Mesendoderm (in vitro differentiated cells): ENCODE measurements at places on chromosomes 13 and 19.

GRCh38 chr13:70938462-70938861 lies 830.2 kb upstream of the KLHL1 start:
- no peaks in the 10 kb centered on the region for H3K27me3 ChIP-seq
- no peak overlapping the region for H3K4me3 ChIP-seq
- no peak for DNase-seq
- no peak overlapping the region for H3K27ac ChIP-seq
- no peaks in the 10 kb centered on the region for H3K4me1 ChIP-seq

- H3K36me3 ChIP-seq: no peaks in the 10 kb centered on the region
- no peak overlapping the region for H3K27ac ChIP-seq
- H3K4me3 ChIP-seq: no peak overlapping the region
- no peak for DNase-seq
- no peaks in the 10 kb centered on the region for H3K4me1 ChIP-seq
- no peaks in the 10 kb centered on the region for H3K27me3 ChIP-seq
Measured at GRCh38 chr13:45809801-45810394, 41.7 kb downstream of the SIAH3 start.

GRCh38 chr19:58304748-58305064 lies 471 bp upstream of the ERVK3-1 start:
- no peak overlapping the region for H3K27ac ChIP-seq
- H3K4me3 ChIP-seq: no peak overlapping the region
- no peak for DNase-seq

GRCh38 chr13:23716401-23716800 lies 146.2 kb downstream of the TNFRSF19 start:
- DNase-seq: no peak
- no peaks in the 10 kb centered on the region for H3K27me3 ChIP-seq
- H3K36me3 ChIP-seq: no peaks in the 10 kb centered on the region

DNA sequence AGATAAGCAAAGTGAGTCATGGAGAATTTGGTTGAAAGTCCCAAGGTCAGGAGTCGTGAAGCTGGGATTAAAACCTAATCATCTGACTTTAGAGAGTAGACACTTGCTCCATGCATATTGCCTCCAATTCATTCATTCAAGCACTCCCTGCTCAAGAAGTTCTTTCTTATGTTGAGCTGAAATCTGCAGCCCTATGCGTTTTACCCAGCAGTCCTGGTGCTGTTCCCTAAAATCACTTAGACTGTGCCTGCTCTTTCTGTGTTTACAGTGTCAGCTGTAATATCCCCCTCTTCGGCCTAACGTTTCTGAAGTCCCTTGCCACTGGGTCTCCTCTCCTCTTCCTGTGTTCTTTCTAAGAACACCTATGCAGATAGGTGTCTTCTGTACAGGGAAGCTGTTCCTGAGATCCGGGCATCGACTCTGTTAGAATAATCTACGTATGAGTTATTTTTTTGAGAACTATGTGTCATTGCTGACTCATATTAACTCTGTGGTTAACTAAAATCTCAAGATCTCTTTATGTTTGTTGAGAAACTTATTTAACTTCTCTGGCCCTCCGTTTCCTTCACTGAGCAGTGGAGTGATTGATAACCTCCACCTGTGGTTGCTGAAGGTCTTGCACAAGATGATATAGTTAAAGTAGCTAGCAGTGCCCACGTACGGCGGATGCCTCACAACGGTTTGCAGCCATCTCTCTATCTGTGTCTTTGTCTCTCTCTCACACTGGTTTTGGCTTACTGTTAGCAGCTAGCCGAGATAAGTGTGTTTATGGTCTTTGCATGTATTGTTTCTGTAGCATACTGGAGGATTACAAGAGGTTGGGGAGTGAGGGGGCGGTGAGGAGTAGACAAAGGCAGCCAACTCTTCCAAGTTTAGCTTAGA lies 4.7 kb downstream of the ALOX5AP start:
- DNase-seq: peak; percentile 83
- H3K36me3 ChIP-seq: no peaks in the 10 kb centered on the region
- peaks cover 4% of the 10 kb centered on the region for H3K4me1 ChIP-seq
- peak overlapping the region; percentile 19 for H3K27ac ChIP-seq

- H3K27me3 ChIP-seq: no peaks in the 10 kb centered on the region
- H3K4me3 ChIP-seq: no peak overlapping the region
- no peak for DNase-seq
- H3K4me1 ChIP-seq: no peaks in the 10 kb centered on the region
- no peak overlapping the region for H3K27ac ChIP-seq
Measured at GRCh38 chr13:98675837-98676236, 76.6 kb downstream of the SLC15A1 start.

DNA sequence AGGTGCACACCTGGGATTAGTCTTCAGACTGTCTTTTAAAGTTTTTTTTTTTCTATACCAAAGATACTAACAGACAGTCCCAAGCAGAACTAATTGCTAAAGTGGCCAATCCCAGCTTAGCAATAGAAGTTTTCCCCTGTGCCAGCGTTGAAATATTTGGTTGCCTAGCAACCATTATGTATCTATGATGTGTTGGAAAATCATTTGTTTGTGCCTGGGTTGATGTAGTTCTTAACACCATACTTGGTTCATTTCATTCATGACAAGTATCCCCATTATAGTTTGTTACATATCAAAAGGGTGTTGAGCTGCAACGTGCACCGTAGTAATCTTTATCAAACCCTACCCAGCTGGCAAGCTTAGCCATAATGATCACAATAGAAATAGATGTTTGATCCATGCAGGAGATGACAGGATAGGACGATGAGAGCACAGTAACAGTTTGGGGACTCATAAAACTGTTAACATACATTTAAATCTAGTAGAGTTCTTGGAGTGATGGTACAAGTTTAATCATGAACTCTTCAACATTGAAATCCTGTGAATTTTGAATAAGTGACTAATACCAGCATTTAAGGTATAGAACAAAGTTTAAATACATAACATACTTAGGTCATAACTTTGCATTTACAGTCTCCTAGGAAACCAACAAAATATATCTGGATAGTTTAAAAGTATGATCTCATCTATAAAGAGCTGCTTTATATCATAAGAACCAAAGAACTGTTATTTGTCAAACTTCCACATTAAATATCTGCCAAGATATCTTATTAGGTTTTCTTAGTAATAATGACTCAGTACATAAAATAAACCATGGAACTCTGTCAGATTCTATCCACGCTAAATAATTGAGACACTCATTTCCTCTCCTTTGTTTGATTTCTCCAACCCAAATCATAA lies 73.4 kb downstream of the MBNL2 start:
- no peaks in the 10 kb centered on the region for H3K36me3 ChIP-seq
- no peak overlapping the region for H3K27ac ChIP-seq
- DNase-seq: no peak
- no peaks in the 10 kb centered on the region for H3K27me3 ChIP-seq
- H3K4me3 ChIP-seq: no peak overlapping the region

- H3K27me3 ChIP-seq: no peaks in the 10 kb centered on the region
- H3K27ac ChIP-seq: no peak overlapping the region
- no peaks in the 10 kb centered on the region for H3K4me1 ChIP-seq
- H3K4me3 ChIP-seq: no peak overlapping the region
Measured at GRCh38 chr13:96710166-96710862, 284.0 kb downstream of the OXGR1 start.

GRCh38 chr19:49020342-49020741 lies 3.5 kb upstream of the LHB start:
- H3K4me1 ChIP-seq: no peaks in the 10 kb centered on the region
- H3K4me3 ChIP-seq: no peak overlapping the region
- H3K27ac ChIP-seq: no peak overlapping the region
- peak; percentile 53 for DNase-seq

- no peaks in the 10 kb centered on the region for H3K36me3 ChIP-seq
- H3K4me3 ChIP-seq: no peak overlapping the region
- H3K27ac ChIP-seq: no peak overlapping the region
- H3K27me3 ChIP-seq: no peaks in the 10 kb centered on the region
- H3K4me1 ChIP-seq: no peaks in the 10 kb centered on the region
Measured at GRCh38 chr19:23999821-24000610, 85.3 kb downstream of the ZNF726 start.

DNA sequence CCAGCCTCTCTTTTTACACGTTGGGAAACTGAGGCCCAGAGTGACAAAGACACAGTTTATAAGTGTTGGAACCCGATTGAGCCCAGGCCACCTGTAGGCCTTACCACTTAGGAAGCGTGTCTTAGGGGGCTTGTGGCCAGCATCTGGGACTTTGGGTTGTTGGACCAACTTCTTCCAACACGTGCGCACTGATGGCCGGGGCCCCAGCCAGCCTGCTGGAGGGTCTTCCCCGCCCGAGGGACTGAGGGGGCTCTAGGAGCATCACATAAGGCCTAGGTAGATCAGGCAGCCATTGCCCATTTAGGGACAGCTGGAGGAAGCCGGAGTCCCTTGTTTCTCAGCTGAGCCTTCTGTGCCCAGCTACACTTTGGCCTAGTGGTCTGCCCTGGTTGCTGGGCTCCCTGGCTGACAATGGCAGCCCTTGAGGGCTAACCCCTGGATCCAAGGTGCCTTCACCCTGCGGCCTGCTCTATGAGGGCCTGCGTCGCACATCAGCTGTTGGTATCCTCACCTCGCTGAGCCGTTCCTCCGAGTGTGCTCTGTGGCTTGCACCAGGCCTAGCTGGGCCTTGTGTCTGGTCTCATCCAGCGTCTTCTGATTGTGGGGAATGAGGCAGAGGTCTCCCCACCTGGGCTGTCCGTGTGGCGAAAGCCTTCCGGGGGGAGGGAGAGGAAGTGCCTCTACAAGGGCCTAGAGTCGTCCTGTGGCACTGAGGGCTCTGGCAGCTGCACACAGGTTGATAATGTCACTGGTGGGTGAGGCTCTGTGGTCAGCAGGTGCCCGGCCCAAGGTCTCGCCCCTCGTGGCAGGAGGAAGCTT lies 1.2 kb downstream of the RAB11B start:
- no peaks in the 10 kb centered on the region for H3K27me3 ChIP-seq
- no peak overlapping the region for H3K4me3 ChIP-seq

GRCh38 chr19:38735257-38735686 lies 9.0 kb downstream of the CAPN12 start:
- H3K4me3 ChIP-seq: peak overlapping the region; percentile 31
- peak overlapping the region; percentile 12 for H3K27ac ChIP-seq
- H3K36me3 ChIP-seq: peaks cover 5% of the 10 kb centered on the region
- peak; percentile 82 for DNase-seq

DNA sequence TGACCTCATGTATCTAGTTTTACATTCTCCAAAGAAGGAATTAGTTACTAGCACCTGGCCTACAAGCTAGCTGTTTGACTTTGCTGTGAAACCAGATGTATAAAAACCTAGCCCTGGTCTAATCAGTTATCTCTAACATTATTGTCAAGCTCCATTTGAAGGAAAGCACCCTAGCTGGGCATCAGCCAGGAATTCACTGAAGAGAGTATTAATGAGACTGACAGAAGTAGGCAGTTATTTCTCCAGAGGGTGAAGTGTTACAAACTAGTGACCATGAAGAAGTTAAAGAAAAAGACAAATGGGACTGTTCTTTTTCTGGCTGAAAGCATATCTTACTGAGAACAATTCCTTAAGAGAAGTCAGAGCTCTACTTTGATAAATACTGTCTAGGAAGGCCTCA lies 2529.3 kb upstream of the PCDH20 start:
- H3K4me1 ChIP-seq: no peaks in the 10 kb centered on the region
- no peaks in the 10 kb centered on the region for H3K27me3 ChIP-seq
- H3K27ac ChIP-seq: no peak overlapping the region
- H3K36me3 ChIP-seq: no peaks in the 10 kb centered on the region

GRCh38 chr19:7983995-7984837 lies 21.2 kb downstream of the ELAVL1 start:
- H3K4me1 ChIP-seq: no peaks in the 10 kb centered on the region
- peaks cover 23% of the 10 kb centered on the region for H3K36me3 ChIP-seq
- no peak for DNase-seq

GRCh38 chr19:15358918-15359317 lies 20.7 kb downstream of the AKAP8 start:
- H3K27me3 ChIP-seq: no peaks in the 10 kb centered on the region
- no peak overlapping the region for H3K27ac ChIP-seq
- H3K36me3 ChIP-seq: peaks cover 29% of the 10 kb centered on the region
- no peaks in the 10 kb centered on the region for H3K4me1 ChIP-seq

DNA sequence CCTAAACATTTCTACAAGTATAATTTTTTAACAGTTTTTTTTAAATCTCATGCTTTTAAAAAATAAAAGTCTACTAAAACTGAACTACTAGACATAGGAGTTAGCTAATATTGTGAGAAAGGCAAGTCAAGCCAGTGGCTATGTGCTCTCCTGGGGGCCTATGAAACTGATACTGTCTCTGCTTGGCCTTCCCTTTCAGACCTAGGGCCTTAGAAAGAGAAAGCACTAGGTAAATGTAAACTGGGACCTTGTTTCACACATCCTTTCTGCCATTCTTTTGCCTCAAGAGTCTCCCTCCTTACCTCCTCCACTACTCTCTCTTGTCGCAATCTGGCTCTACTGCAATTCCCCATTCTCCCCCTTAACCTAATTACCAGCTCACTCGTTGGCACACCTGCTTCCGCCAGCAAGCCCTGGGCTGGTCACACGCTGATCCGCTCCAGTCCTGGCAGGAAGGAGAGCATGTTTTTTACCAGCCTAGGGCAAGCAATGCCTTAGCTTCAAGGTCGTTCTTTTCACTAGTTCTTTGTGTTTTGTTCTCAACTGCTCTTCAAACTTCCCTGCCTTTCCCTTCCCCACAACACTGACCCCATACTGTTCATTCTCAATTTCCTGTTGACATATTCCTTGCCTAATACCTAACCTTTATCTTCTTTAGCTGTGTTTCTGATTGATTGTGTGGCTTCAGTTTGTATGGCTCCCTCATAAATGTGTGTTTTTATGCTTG lies 23.1 kb downstream of the TBC1D4 start:
- H3K27ac ChIP-seq: no peak overlapping the region
- no peaks in the 10 kb centered on the region for H3K27me3 ChIP-seq
- DNase-seq: peak; percentile 29
- H3K4me1 ChIP-seq: peaks cover 5% of the 10 kb centered on the region

- H3K27me3 ChIP-seq: no peaks in the 10 kb centered on the region
- H3K36me3 ChIP-seq: no peaks in the 10 kb centered on the region
- no peak for DNase-seq
- H3K4me3 ChIP-seq: no peak overlapping the region
- no peaks in the 10 kb centered on the region for H3K4me1 ChIP-seq
- H3K27ac ChIP-seq: no peak overlapping the region
Measured at GRCh38 chr13:98345107-98345935, 168.3 kb upstream of the RNF113B start.

DNA sequence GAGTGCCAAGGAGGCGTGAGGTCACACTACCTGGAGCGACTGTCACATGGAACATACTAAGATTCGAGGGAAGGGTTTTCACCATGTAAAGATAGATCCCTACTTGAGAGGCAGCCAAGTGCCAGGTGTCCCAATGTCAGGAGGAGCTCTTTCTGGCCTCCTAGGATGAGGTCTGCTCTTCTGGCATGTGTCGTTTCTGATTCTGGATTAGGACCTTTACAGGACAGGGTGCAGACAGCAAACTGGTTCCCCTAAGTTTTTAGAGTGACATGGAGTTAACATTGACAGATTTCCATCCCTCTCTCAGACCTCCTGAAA lies 75.3 kb downstream of the ZNF536 start:
- H3K27ac ChIP-seq: no peak overlapping the region
- no peaks in the 10 kb centered on the region for H3K36me3 ChIP-seq
- DNase-seq: peak; percentile 17
- H3K4me1 ChIP-seq: peaks cover 4% of the 10 kb centered on the region

DNA sequence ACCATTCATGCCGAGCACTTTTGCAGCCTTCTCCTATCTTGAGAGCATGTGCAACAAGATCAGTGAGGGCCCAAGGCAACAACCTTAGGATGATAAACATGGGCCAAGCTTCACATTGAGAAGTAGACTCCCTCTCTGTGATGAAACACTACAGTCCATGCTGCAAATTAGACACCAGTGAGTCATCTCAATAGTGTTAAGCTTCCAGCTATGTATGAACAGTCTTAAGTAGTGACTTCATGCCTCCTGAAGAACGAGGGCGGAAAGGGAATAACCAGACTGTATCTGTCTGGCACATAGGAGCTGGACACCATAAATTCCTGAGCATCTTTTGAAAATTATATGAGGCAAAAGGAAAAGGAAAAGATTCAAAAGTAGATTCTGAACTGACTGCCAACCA lies 309.9 kb upstream of the SLITRK1 start:
- no peak overlapping the region for H3K4me3 ChIP-seq
- no peaks in the 10 kb centered on the region for H3K4me1 ChIP-seq
- DNase-seq: peak; percentile 1
- no peak overlapping the region for H3K27ac ChIP-seq
